SHP77 treated with DMSO at 0.1 percent for 48 hours (cell line): ENCODE measurements at places on chromosomes 12 and 14.
A peak's percentile ranks its signal among the peaks of the same experiment; 100 is the strongest.

GRCh38 chr12:31234955-31235867 lies 90.7 kb downstream of the SINHCAF start:
- peak; percentile 99 for DNase-seq

- no peak for DNase-seq
Measured at GRCh38 chr12:51631591-51631990, 40.6 kb downstream of the SCN8A start.

GRCh38 chr14:23068789-23069412 lies 11.6 kb upstream of the CDH24 start:
- DNase-seq: no peak

DNA sequence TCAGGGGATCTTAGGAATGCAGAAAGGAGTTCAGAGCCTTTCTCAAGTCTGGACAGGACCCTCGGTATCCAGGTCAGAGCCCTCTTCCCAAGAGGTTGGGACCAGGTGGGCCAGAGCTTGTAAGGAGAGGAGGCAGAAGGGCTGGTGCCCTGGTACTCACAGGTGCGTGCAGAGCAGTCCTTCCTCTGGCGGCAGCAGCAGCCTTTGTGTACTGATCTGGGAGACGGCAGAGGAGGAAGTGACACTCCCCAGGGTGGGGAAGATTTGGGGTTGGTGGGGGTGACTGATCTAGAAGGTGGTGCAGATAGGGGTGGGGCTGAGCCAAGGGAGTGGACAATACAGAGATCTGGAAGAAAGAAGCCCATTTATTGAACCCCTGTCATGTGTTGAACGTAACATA lies at the start of gene ITGB7:
TSS of gene ITGB7 (minus strand) at position 210 of the 400 bp plus-strand sequence. CDS start 6,808 bp downstream, outside the sequence.
- no peak for DNase-seq

DNA sequence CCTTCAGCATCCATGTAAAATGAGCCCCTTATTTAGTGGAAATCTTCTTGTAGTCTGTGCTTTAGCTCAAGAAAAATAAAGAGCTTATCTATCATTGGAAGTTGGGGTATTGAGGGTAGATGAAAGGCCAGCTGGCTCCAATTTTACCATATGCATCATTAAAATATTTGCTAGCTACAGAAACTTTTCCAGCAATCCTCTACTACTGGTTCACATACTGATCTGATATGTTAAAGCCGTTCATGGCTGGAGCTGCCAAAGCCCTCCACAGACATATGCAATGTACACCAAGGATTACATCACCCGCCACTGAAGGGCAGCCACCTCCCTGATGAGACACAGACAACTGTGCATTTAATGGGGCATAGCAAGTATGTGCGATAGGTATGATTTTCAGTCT lies 1205.3 kb downstream of the GALC start:
- DNase-seq: no peak

DNA sequence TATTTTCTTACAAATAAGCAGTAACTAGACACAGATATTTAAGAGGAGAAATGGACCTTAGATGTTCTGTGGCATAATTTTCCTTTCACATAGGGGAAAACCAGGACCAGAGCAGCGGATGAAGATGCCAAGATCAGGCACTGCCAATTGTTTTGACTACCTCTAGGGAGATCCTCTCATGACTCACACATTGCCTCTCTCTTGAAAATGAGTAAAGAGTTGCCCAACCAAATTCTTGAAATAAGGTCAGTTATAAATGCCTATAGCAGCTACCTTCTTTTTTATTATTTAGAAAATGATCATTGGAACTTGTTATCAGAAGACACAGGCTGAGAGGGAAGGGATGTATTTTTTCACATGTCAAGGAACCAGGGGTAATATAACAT lies 263.4 kb upstream of the PLEKHG7 start:
- DNase-seq: no peak

DNA sequence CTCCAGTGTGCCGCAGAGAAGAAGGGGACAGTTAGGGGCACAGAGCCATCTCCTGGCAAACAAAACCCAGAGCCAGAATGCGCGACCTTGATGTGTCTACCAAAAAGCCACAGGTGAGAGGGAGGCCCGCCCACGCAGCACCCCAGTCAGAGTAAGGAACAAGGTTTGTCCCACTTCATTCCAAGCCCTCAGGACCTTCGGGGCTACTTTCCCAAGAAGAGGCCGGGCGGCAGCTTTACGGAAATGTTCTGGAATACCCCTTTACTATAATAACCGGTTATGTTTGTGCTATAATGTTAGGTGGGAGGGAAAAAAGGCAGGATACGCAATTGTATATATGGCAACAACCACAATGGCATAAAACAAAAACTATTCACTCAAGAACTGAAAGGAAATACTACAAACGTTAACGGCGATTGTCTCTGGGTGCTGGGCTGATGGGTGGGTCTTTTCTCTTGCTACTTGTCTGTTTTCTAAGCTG lies 12.3 kb downstream of the CCDC88C start:
- DNase-seq: no peak

- DNase-seq: no peak
Measured at GRCh38 chr14:34843011-34843554, 32.1 kb downstream of the BAZ1A start.

DNA sequence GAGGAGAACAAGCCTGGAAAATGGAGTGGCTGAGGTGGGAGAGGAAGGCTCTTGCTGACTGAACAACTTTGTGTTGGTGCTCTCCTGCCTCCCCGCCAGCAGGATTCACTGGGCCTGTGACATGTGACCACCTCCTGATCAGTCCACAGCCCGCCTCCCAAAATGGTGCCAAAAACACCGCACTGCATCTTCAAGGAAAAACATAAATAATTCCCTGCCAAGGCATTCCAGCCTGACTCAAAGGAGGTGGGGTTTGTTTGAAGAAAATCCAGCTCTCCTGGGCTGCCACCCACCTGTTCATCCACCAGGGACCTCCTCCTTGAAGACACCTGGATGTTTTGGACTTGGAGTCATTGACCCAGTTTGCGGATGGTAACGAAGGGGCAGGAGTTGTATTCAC lies 83.8 kb upstream of the PIWIL1 start:
- DNase-seq: no peak

DNA sequence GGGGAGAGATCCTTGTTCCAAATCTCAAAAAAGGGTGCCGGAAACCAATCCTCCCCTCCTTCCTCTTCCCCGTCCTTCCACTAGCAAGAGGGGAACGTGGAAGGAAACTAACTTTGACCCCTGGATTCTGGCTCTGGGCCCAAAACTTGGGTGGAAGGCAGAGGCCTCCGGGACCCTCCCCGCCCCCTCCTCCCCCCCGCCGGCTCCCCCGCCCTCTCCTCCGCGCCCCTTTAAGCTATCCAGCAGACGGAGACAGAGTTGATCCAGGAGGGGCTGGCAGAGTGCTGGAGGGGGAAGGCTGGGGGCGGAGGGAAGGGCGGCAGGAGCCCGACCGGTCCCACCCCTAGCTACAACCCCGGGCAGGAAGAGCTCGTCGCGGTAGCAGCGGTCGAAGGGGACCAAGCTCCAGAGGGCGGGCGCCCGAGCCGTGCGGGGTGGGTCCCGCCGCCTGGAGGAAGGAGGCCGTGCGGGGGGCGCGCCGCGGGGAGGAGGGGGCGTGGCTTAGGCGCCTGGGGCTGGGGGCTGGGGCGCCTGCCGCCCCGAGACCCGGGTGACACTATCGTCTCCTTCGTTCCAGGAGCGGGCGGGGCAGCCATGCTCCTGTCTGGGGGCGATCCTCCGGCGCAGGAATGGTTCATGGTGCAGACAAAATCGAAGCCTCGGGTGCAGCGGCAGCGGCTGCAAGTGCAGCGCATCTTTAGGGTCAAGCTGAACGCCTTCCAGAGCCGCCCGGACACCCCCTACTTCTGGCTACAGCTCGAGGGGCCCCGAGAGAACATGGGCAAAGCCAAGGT lies at the start of gene NYNRIN:
TSS of gene NYNRIN (plus strand) at position 351 of the 794 bp plus-strand sequence. CDS start at position 595, 244 bp downstream.
- no peak for DNase-seq

DNA sequence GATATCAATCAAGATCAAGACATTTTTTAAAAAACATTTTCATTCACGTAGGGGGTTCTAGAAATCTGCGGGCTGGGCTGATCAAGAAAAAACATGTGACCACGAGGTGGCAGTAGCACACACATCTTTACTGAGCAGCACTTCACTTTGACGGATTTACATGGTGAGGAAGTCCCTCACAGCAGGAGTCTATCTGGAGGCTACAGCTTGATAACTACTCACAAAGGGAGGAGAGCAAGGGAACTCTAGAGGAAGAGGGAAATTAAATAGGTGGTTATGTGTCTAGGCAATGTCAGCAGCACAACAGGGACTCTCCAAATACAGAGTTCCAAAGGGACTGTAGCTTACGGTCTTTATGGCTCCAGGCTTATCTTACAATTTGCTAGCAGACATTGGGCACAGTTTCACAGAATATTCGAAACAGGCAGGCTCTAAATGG lies 248.1 kb downstream of the DPY19L2 start:
- DNase-seq: no peak

DNA sequence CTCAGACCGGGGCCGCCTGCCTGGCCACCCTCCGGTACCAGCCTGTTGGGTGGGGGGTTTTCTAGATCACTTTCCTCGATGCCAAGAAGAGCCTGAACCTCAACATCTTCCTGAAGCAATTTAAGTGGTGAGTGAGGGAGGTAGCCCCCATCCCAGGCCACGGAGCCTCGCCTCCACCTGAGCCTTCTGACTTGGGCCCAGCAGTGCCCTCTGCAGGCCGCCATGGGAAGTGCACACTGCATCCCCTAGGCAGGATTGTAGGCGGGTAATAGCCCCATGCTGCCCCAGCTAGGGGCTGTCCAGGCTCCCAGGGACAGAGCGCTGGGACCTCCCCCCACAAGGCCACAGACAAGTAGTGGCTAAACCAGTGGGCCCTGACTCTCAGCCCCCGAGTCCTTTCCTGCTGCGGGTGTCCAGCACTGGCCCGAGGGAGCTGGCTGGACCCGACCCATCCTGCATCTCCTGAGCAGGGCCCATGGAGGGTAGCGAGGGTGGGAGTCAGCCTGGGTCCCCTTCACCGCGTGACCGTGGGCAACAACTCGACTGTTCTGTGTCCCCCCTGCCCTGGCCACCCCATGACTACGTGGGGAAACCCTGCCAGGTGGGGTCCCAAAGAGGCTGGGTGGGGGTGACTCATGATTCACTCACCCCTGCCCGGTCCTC lies 15.3 kb upstream of the ADSS1 start:
- DNase-seq: peak; percentile 2

DNA sequence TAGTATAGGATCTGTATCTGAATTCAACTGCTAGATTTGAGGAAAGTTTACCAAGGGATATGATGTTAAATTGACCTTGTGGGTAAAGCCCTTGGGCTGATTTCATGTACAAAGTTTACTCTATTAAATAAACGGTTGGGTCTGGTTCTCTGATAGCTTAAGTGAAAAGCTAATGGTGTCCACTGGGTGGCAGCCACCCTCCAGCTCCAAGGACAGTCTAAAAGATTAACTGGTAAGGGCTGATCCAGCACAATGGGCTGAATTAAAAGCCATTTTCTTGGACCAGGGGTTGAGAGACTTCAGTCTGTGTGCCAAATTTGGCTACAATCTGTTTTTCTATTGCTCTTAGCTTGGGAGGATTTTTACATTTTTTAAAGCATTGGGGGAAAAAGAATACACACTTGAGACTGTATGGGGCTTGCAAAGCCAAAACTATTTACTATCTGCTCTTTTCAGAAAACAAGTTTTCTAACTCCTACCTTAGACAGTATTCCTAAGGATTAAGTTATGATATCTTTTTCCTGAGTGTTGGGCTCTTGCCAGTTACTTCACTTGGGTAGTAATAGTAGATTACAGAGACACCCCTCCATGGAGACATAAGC lies 116.5 kb downstream of the GPHN start:
- DNase-seq: peak; percentile 50

- no peak for DNase-seq
Measured at GRCh38 chr12:3446653-3447270, 44.2 kb upstream of the PRMT8 start.

- no peak for DNase-seq
Measured at GRCh38 chr14:34018125-34018524, 67.3 kb upstream of the EGLN3 start.

- no peak for DNase-seq
Measured at GRCh38 chr14:77508249-77508648, 9.6 kb upstream of the ISM2 start.

- DNase-seq: no peak
Measured at GRCh38 chr14:36996133-36996856, 176.1 kb downstream of the SLC25A21 start.

DNA sequence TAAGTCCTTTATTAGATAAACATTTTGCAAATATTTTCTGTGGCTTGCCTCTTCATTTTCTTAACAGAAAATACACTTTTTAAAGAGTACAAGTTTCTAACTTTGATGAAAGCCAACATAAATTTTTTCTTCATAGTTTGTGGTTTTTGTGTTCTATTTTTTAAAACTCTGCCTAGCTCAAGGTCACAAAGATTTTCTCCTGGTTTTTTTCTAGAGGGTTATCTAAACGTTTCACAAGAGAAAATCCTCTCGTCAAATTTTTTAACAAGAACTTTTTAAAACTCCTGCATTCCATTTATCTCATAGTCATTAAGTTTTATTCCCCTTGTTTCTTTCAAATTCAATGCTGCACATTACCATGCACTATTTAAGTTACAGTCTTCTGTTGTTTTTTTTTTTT lies 8.2 kb downstream of the AREL1 start:
- DNase-seq: no peak

GRCh38 chr12:112116232-112117060 lies 7.9 kb upstream of the NAA25 start:
- peak; percentile 89 for DNase-seq

- no peak for DNase-seq
Measured at GRCh38 chr12:101793401-101793800, 37.4 kb downstream of the GNPTAB start.

DNA sequence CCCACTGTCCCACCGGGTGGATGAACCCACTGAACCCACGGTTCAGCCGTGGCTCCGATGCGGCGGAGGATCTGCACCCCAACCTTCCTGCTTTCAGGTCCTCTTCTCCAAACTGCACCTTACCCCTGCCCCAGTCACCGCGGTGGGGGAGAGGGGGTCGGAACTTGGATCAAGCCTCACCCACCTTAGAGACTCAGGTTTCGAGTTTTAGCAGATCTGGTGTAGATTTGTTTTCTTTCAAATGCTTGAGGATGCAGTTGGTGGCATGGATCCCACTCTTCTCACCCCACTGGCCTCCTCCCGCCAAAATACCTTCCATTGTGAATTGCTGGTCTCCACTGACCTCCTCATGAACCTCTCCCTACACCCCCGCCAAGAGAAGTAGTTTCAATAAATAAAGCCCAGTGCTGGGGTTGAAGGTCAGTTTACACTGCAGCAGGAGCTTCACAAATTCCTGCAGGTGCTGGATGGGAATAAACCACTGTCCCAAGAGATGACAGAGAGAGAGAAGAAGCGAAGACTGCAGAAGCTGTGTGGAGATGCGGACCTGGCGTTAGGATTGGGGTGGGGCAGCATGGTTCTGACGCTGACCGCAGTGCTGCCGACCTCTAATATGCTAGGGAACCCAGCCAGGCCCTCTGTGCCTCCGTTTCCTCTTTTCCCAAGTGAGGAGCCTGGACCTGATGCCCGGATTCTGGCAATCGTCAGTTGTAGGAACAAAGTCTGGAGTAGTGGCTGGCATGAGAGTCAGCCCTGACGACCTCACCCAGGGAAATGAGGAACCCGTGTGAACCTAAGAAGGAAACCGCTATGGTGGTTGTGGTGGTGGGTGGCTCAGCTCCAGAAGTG lies 7.4 kb downstream of the TTC6 start:
- DNase-seq: no peak

- DNase-seq: no peak
Measured at GRCh38 chr12:92432724-92433441, 269.9 kb upstream of the PLEKHG7 start.

GRCh38 chr14:32939254-32940065 lies 781 bp downstream of the NPAS3 start:
- DNase-seq: peak; percentile 67
